Iris pigment epithelial cell (primary cell): ENCODE measurements at places on chromosomes 13 and 19.

DNA sequence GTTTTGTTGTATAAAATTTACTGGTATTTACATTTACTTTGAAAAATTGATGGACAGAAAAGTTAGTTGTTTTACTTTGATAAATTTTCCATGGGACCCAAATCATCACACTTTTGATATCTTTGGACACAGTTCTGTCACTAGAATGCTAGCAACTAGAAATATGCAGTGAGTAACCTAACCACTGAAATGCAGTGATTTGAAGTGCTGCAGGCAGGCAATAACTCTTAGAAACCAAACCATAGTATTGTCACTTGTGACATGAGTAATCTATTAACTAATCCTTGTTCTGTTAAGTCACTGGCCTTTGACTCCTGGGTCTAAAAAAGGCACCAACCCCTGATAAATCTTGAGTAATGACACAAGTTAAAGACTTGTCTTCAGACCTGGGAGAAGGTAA is 620.0 kb upstream of the ATXN8OS start:
- no peak for DNase-seq

- DNase-seq, result peak; percentile 31
These were observed at the start of gene FUT1 for GRCh38 chr19:48752496-48753365. Gene FUT1, minus strand, starts transcription at chr19:48752641. Its CDS starts 1,360 bp downstream, at chr19:48751281.

GRCh38 chr19:21586311-21587116 is 81.1 kb downstream of the ZNF429 start:
- no peak for DNase-seq

GRCh38 chr19:28456708-28457320 is 756.1 kb downstream of the UQCRFS1 start:
- DNase-seq, result no peak

DNA sequence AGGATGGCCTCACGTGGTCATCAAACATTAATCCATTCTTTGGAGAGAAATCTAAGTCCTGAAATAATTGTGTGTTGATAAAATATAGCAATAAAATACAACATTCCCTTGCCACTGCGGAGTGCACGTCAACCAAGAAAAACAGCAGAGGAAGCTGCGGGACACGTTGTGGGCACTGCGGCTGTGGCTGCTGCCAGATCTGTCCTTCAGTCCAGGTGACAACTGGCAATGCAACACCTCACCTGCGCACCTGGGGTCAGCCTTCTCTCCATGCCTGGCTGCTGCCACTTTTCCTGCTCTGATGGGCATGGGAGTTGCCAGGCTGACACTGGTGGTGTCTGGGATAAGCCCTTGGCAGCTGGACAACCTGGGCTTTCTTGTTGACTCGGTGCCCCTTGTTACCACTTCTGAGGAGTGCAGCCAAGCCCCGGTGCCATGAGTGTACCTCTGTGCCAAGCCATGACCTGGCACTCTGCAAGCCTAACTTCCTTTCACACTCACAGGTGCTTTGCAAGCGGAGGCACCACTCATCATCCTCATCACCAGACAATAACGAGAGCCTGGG is 251.6 kb upstream of the TSHZ3 start:
- DNase-seq, result no peak

DNA sequence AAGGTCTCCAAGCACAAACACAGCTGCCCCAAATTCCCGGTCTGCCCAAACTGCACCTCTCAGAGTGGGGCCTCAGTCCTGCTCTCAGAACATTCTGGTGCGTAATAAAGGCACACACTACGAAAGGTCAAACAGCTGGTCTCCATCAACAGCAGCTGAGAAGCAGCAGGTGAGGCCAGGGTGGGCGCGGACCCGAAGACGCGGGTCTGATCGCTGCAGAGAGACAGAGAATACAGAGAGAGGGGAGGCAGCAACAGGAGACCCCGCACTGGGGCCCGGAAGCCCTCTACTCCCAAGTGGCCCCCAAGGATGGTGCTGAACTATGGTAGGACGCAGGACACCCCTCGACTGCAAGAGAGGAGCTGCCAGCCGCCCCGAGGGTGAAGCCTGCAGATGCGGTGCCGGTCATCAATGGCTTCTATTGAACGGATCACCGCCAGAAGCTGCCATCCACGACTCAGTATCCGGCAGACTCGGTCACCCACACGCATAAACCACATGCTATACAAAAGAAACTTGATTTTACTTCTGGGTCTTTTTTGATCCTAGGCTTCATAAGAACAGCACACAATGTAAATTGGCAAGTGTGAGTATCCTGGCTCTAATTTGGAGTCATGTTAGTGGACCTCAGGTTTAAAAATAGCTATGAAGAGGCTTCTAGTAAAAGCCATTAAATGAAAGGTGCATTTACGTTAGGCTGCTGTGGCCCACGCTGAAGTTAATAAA is 33.4 kb downstream of the STK24 start:
- no peak for DNase-seq
